Stimulated activated CD4-positive, alpha-beta T cell treated with anti-CD3 and anti-CD28 coated beads, Interleukin-1b, Interleukin-23, amount 100 ng/mL, for 1 hour (primary cell): ENCODE measurements at places on chromosomes 11 and 22.

GRCh38 chr22:33747576-33748180 is 172.6 kb downstream of the LARGE1 start:
- no peak for DNase-seq

- no peak for DNase-seq
Observed at GRCh38 chr11:68994161-68994893, 13.5 kb upstream of the MRGPRD start.

- no peak for DNase-seq
Observed at GRCh38 chr11:92709329-92709728, 260.1 kb upstream of the MTNR1B start.

GRCh38 chr11:115653076-115653475 is 148.9 kb upstream of the CADM1 start:
- DNase-seq, result no peak

GRCh38 chr11:128719556-128719824 is 25.6 kb downstream of the FLI1 start:
- DNase-seq, result no peak

- no peak for DNase-seq
Observed at GRCh38 chr11:78076733-78077403, 2.8 kb downstream of the NDUFC2 start.

DNA sequence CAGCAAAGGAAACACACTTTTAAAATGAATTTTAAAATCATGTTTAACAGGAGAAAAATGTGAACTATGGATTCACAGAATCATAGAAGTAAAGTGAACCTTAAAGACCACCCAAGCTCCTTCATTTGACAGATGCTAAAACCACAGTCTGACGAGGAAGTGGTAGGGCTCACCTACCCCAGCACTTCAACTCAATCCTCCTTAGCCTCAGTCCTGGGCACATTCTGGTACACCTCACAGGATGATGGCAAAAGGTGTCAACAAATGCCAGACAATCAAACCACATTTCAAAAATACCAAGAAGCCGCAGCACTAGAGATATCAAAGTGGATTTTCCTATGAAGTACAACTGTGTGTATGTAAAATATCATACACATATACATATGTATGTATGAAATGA is 43.1 kb downstream of the PITPNB start:
- DNase-seq, result no peak

DNA sequence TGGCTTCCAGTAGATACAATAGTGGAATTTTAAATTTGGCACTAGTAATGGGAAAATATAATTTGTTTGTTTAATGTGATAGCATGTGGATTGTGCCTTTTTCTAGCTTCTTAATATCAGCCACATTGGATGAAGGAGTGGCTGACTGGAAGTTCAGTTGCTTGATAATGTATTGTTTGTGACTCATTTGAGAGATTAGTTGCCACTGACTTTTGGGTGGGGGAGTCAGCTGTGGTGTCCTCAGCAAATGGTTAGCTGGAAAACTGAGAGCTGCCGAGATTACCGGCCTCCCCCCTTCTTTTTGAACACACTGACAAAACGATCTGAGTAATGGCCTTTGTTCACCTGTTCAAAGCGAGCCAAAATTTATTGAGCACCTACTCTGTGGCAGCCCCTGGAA is 5.5 kb downstream of the JAM3 start:
- no peak for DNase-seq

- DNase-seq, result no peak
Observed at GRCh38 chr11:73323464-73323863, 15.4 kb downstream of the ARHGEF17 start.

DNA sequence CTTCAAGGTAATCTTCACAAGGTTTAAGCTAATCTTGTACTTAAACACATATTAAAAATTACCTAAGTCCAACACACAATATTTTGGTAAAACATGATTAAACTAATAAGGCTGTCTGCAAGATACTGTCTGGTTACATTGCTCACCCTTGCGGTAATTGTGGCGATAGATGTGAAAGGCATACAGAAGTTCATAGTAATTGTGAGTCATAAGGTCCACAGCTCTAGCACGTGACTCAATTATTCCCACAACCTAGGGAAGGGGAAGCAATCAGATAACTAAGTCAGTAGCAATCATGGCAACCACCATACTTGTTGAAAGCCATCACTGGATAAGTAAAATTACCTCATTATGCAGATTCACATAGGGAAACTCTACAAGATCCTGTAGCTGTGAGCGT is 30.5 kb upstream of the FNBP4 start:
- DNase-seq, result no peak

DNA sequence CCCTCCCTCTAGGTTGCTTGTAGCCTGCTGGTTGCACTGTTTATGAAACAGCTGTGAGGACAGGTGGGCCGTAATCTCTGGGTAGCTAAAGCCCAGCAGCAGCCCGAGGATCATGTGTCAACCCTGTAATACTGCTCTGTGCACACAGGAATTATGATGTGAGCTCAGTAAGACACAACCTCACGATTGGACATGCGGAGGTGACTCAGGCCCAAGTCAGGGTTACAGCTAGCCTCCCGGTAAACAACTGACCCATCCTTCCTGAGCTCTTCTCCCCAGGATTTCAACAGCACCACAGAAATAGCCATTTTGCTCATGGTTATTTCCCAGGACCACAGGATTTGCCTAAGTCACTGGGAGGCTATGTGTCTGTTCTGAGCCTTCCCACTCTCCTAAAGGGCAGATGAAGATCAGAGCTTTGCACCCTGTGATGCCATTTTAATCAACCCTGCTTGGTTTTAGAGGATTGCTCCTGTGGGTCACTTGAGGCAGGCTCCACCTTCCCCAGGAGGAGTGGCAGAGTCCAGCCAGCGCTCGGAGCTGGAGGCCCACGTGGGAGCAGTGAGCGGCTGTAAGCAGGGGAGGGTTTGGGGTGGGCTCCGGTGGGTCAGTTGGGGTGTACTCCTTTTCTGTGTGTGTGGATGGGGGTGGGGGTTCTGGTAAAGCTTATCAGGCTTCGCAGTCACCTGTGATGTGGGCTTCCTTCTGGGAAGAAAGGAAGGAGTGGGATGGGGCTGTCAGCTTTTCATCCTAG is at the start of gene AMPD3:
TSS of gene AMPD3 (plus strand) at position 387 of the 754 bp plus-strand sequence. CDS start 6,256 bp downstream, outside the sequence.
- DNase-seq, result no peak

GRCh38 chr11:10441652-10442503 is 13.2 kb upstream of the AMPD3 start:
- no peak for DNase-seq

GRCh38 chr22:45534339-45535192 is 31.9 kb downstream of the FBLN1 start:
- DNase-seq, result no peak

- DNase-seq, result no peak
Observed at GRCh38 chr11:2529173-2529572, 84.4 kb downstream of the KCNQ1 start.

- DNase-seq, result no peak
Observed at GRCh38 chr11:62931499-62932278, 10.5 kb upstream of the CHRM1 start.

GRCh38 chr11:27705873-27706820 is 5.9 kb upstream of the BDNF start:
- DNase-seq, result no peak

DNA sequence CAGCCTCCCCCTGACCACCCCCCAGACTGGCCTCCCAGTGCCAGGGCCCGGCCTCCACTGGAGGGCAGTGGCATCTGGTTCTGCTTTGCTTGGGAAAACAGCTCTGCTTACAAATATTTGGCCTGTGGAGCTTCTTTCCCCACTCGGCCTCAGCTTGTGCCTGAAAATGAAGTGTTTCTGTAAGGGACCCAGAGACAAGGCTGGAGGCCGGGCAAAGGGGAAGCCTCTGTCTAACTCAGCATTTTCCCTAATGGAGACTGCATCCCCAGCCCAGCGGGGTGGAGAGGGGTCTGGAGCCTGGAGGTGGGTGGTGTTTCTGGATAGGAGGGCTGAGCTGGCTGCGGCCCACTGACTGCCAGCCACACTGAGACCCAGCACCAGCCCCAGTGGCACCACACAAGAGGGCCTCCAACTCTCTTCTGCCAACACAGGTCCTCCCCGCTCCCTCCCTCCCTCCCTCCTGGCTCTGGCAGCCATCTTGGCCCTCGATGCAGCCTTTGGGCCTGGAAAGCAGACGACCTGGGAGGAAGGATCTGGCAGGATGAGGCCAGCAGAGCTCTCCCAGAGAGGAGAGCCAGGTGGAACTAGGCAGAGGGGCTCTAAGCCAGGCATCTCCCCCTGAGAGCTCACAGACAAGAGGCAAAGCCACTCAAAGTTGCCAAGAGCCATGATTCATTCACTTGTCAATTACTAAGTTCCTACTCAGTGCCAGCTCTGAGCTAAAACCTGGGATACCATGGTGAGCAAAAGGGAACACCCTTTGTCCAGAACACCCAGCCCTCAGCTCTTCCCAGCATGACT is 77.1 kb upstream of the CD82 start:
- no peak for DNase-seq

DNA sequence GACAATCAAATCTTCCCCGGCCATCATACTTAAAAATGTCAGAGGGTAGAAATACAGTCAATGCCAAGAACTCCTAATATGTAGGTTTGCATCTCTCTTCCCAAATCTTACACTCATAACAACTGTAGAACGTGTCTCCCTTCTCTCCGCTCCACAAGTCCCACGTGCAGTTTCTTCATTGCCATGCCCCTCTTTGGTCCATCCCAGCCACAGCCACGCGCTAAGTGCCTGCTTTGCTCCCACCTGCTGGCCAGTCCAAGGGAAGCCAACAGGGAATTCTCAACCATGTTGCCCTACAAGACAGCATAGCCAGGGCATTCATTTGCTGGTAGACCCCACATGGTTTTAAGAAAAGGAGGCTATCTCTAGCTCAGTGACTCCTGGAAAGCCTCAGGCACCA is 420.6 kb upstream of the ISX start:
- no peak for DNase-seq

DNA sequence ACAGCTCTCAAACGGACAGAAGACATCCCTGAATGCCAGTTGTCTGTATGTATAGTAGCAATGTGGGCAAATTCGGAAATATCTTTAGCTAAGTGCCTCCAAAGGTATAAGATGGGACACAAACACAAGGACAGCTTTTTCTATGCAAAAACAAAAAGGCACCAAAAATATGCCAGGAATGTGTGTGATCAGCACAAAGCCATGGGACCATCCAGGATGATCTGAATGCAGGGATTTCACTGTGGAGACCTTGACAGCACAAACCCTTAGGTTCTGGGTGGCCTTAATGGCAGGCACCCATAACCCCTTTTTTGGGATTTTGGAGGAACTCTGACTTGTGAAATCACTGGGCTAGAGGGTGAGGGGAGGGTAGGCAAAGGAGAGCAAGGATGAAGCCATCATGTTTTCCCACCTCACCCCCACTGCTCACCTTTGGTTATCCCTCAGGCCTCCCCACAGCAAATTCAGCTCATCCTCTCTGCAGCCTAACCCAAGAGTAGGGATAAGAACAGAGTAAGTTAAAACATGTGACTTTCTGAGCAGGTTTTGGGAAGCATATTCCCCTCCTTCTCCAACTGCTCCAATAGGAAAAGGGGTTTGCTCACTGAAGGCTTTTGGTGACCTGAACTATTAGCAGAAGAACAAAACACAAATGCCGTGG is 154.6 kb downstream of the SNX19 start:
- DNase-seq, result no peak

- no peak for DNase-seq
Observed at GRCh38 chr11:225734-226453, 10.2 kb downstream of the SIRT3 start.

DNA sequence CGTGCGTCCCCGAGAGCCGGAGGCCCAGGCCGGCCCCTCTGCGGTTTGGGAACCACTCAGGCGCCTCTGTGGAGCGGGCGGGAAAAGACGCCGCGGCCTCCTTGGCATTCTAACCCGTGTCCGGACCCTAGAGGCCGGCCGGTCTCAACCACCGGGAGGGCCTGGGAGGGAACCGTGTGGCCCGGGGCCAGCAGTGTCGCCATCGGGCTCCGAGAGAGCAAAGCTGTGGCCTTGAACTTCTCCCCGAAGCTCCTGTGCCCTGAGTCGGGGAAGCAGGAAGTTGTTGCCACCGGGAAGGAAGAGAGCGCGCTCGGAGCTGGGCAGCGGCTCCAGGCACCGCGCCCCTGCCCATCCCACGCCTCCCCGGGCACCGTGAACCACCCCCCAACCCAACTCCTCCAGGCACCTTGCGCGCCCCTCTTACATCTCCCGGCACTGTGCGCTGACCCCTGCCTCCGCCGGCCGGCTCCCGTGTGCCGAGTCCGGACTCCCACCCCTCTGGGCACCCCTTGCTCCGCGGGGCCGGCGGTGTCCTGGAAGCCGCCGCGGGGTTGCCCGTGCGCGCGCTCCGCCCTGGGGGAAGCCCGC is 80.0 kb upstream of the PPARA start:
- DNase-seq, result no peak

DNA sequence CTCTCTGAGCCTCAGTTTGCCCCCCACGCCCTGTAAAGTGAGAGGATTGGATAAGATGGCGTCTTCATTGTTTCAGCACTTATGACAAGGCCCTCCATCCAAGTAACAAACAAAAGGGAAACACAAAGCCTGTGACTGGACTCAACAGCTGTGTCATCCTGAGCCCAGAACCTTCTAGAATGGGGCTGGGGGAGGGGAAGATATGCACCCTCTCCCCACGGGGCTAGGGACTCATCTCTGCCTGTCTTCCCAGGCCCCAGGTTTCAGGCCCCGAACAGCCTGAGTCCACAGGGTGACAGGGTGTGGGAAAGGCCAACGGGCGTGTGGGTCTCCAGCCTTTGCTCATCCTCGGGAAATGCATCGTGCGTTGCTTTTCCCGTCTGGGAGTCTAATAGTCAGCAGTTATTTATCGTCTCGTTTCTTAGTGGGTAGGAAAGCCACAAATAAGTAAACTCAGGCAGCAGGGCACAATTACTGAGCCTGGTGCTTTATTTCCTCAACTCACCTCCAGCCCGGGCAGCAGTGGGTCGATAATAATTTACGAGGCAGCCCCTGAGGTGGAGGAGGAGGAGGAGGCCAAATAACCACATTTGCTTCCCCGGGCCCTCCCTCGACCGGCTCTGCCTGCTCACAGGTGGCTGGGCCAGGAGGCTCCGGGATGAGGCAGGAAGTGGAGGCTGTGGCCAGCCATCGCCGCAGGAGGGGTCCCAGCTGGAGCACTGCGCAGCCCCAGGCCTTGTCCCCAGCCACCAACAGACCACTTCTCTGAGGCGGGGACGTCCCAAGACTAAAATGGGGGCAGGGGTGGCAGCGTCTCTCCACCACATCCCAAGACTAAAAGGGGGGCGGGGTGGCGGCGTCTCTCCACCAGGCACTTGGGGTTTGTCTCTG is 54.4 kb downstream of the FLRT1 start:
- no peak for DNase-seq

GRCh38 chr11:92306966-92307510 is 82.4 kb downstream of the FAT3 start:
- no peak for DNase-seq

GRCh38 chr11:92035488-92035887 is 189.1 kb upstream of the FAT3 start:
- DNase-seq, result no peak
